GM12864 (cell line): ENCODE measurements at places on chromosomes 1 and 21.

DNA sequence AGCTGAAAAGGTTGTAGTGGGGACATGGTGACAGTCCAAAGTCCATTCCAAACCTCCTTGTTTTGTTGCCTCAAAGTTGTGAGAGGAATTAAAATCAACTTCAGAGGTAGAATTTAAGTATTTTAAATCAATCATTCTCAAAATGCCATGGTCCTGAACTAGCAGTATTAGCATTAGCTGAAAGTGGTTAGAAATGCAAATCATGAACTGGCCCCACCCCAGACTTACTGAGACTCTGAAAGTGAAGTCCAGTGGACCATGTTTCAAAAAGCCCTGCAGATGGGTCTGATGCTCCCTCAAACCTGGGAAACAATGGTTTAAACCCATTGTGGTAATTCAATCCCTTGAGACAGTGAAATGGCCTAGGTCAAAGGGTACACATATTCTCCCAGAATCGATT lies 36.2 kb upstream of the KRTAP11-1 start:
- no peak for DNase-seq

- no peak for DNase-seq
Measured at GRCh38 chr21:23886828-23887724, 1720.2 kb downstream of the MRPL39 start.

DNA sequence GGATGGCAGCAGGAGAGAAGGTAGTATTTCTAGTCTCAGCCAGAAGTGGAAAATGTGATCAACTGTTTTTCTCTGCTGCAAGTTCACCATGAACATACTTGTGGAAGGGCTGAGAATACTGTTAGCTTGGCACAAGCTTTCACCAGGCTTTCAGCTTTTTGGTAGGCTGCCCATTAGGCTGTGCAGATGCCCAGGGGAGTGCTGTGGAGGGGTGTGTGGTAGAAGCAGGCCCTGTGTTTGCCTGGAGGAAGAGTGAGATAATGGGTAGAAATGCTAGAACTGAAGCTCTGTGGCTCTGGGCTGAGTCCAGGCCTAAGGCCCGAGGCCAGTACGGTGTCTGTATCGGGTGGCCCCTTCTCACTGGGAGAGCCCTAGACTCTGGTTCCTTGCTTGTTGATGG lies 9.8 kb downstream of the DNAJC6 start:
- no peak for DNase-seq

DNA sequence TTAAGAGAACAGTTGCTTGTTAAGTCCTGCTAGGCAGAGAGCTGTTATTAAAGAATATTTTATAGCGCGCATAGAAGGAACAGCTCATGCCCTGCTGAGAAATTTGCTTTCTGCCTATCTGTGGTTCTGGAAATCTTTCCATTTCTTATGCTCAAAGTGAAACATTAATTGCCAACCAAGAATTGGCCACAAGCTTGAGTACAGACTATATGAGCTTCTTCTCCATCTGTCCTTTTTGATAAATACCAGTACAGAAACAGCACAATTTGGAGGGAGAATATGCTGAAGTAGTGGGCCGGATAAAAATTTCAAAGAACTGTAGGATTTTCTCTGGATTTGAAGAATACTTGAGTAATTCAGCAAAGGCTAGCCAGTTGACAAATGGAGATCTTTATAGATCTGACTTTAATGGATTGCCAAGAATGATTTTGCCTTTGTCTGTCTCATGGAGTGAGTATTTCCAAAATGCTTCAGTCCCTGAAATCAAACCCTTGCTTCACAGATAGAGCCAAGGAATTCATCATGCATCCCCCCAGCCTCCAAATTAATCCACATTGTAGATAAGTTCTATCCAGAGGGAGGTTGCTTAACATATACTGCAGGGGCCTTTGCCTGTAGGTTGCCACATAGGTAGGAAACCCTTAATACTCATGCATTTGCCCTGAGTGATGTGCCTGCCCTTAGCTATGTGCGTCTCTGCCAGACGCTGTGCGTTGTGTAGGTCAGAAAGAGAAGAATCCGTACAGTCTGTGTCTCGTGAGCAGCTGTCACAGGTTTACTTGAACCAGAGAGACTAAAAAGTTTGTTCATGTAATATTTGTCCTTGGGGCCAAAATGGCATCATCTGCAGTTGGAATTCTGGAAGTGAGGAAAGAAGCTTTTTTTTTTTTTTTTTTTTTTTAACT lies 44.2 kb downstream of the SMYD2 start:
- DNase-seq: no peak
